Activated T-helper 1 cell treated with anti-CD3 and anti-CD28 coated beads, Interleukin-2, amount 50 U/mL, for 16 hours (primary cell): ENCODE measurements at places on chromosomes 7 and 10.

DNA sequence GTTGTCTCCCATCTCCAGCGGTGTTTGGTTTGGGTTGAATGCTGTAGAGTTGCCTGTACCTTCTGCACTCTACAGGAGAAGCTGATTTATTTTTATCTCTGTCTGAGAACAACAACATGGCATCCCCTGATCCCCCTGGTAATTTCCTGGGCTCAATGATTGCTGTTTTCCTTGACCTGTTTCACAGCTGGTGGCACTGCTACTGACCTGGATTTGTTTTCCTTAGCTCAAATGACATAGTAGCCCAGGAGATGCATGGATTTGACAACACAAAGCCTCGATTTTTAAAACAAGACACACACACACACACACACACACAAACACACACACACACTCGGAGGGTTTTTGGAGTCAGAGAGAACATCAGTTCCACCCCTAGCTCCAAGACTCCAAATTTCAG lies 301.6 kb downstream of the NRG3 start:
- DNase-seq = no peak

DNA sequence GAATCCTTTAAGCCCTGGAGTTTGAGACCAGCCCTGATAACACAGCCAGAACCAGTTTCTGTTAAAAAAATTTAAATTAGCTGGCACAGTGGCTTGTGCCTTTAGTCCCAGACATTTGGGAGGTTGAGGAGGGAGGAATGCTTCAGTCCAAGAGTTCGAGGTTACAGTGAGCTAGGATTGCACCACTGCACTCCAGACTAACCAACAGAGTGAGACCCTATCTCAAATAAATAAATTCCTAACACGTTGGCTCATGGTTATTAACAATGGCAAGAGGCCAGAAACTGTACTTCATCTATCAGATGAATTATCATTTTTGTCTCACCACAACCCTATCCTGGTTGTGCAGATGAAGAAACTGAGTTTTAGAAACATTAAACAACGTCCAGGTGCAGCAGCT lies 2.1 kb upstream of the PPIA start:
- DNase-seq = no peak

- DNase-seq = no peak
These were observed 6.0 kb downstream of the CCDC186 start for GRCh38 chr10:114167985-114168384.

DNA sequence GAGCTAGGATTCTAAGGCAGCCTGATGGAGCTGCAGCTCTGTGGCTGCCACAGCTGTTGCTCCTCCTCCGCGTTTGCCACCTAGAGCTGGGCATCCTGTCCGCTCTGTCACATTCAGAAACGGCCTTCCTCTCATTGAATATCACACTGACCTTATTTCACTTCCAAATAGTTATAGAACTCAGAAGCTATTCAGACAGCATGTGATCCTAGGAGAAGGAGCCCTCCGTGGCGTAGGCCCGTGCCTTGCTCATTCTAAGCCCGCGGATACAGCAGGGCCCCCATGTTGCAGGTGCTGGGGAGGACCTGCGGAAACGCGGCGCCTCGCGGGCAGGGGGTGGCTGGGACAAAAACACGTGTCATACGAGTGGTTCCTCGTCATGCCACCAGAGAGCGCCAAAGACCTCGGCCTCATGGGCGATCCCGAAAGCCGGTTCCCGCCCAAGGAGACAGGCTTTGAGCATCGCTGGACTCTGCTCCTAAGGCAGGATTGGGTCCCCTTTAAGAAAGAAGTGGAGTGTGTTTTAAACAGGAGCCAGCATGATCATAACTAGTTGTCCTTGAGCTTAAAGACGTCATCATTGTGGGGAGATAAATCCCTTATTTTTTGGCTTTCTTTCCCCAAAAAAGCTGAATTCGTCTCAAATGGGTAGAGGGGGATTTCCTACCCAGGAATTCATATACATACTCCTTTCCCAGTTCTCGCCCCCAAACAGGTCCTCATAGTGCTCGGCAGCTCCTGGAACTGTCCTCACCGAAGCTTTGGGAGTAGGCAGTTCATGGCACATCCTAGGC lies 17.9 kb upstream of the FIGNL1 start:
- peak; percentile 52 for DNase-seq

DNA sequence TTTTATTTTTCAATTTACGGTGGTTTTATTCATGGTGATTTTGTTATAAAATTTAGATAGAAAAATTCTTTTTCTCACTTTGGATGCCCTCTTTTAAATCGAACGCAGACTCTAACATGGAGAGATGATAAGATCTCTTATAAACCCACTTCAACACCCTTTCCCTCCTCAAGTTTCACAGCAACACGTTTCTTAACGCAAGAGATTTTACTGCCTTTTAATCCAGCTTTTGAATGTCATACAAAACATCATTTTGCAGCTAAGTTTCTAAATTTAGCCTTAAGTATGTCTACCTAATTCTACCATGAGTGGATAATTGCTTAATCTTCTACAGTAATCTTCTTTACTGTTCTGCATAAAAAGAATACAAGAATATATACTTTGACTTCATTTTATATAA lies 70.0 kb downstream of the SEMA3C start:
- DNase-seq = no peak

DNA sequence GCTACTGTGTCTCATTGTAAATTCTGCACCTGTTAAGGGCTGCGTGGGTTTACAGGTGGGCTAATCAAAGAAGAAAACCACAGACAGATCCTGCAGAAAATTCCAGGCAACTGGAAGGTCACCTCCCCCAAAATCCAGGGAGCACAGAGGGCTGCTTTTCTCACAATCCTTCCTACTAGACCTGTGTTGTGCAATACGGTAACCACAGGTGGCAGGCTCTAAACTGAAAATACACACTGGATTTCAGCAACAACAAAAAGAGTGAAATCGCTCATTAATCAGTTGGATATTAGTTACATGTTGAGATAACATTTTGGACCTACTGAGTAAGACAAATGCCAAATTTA lies 83.2 kb downstream of the SLC16A9 start:
- DNase-seq = no peak
